ENCODE measurements at places on chromosomes 4 and X. TPM values are rescaled to one million over a fixed set of nuclear protein-coding genes. Genes with fewer than 3 reads are reported as not detected.

NSUN7 gene
- not detected for total RNA-seq

IL3RA gene
- total RNA-seq: 4.0 TPM

CTAG2 gene
- not detected for total RNA-seq

DNA sequence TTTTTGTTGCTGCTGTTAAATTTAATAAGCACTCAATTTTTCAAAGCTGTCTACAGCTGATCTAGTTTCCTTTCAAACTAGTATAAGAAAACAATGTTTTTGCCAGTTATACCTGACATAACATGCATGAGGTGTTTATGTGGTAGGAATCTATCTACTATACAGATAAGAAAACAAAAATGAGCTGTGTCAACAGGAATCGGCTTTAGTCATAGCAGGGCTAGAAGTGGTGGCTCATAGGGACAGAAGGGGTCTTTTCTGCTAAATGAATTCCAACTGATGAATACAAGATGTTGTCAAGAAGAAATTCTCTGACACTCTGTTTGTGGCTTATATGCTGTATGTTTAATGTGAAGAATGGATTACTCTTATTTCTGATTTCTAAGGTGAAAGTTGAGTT is 55.7 kb upstream of the CLNK start:
- no peak for DNase-seq

DNA sequence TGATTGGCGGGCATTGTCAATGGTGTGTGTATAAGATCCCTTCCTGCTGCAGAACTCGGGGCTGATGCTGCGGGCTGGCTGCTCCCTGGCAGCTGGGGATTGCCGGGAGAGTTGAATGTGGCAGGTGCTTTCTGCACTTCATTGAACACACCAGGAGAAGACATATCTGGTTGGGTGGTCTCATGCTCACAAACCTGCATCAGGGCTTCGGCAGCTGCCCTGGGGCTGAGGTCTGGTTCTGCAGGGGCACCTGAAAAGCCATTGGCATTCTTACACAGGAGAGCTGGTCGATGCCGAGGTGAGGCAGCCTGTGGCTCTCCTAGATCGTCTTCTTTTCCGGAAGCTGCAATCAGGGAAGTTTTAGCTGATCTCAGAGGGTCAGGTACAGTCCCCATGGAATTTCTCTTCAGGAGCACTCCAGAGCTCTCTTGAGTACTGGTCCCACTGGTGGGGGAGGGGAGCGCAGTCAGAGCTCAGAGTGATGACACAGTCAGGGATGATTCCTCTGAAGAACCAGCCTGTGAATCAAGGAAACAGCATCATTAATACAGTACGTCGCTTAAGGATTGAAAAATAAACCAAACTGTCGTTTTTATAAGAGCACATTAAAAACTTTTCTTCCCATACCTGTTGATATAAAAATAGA is 57.8 kb downstream of the GPRIN3 start:
- DNase-seq: no peak

- no peak for DNase-seq
Measured at GRCh38 chr4:66736606-66737005, 808.7 kb downstream of the CENPC start.

- no peak for DNase-seq
Measured at GRCh38 chrX:16212024-16212423, 44.7 kb downstream of the MAGEB17 start.

All from heart left ventricle (tissue), 16 donors.